AG08396 (cell line): ENCODE measurements at places on chromosomes 12 and 14.

DNA sequence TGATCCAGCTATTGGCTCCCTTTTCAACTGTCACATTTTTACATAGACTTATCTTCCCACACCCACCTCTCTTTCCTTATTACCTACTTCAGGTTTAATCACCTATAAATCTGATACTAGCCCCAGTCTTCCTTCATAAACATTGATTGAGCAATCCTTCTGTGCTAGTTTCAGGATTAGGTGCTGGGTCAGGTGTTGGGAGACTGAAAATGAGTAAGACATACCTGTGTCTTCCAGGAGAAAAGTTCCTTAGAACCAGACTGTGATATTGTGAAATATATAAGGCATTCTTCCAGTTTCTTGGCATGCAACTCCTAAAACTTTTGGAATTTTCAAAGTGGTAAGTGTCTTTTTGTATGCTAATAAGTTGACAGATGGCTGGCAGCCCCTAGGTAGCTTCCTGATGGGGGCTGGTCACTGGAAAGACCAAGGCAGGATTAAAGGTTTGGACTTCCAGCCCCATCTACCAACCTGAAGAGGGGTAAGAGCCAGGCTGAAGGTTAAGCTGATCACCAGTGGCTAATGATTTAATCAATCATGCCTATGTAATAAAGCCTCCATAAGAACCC lies 4.6 kb downstream of the ANO6 start:
- DNase-seq, result no peak

- no peak for DNase-seq
Observed at GRCh38 chr12:334125-334524, 55.0 kb downstream of the KDM5A start.

DNA sequence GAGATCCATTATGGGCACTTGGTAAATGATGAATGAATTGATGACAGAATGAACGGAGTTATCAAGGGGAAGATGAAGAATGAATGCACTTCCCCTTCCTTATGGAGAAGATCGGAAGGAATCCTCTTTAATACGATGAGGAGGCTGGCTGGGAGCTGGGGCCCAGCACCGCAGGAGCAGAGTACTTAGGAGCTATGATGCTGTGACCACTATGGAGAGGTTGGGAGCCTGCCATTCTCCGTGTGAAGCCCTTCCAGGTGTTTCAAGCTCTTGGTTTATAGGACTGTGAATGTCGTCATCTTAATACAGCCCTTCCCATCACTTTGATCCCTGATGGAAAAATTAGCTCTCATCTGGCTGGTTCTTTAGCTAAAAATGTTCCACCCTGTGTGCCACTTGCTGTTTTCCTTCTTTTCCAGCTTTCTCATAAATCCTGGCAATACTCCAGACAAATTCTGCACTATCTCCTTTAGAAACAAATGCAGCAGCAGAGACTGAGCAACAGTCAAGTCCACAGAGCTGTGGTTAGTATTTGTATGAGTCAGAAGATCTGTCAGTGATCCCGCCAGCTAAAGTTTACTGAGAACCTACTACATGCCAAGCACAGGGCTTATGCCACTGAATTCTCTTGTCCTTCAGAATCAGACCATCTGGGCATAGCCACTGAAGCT lies 263.1 kb upstream of the CRY1 start:
- DNase-seq, result peak; percentile 65

- no peak for DNase-seq
Observed at GRCh38 chr12:116427200-116427930, 131.8 kb upstream of the MAP1LC3B2 start.

DNA sequence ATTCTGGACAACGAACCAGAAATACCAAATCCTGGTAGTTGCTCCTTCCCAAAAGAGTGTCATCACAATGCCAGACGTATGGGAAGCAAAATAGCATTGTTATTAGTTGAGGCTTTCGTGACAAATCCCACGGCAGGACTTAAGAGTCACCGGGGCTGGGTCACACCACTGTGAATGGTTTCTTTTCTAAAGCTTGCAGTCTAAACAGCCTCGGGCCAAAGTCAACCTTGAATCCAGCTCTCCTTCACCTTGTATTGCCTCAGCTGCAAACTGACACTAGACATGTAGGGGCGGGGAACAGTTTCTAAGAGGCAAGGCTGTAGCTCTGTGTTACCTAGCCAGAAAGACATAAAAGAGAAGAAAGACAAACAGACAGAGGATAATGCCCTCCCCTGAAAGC lies 734.8 kb downstream of the MED13L start:
- no peak for DNase-seq

- DNase-seq, result no peak
Observed at GRCh38 chr12:116121453-116121871, 156.0 kb downstream of the MED13L start.

GRCh38 chr12:76782526-76782925 lies 18.6 kb downstream of the ZDHHC17 start:
- DNase-seq, result no peak

DNA sequence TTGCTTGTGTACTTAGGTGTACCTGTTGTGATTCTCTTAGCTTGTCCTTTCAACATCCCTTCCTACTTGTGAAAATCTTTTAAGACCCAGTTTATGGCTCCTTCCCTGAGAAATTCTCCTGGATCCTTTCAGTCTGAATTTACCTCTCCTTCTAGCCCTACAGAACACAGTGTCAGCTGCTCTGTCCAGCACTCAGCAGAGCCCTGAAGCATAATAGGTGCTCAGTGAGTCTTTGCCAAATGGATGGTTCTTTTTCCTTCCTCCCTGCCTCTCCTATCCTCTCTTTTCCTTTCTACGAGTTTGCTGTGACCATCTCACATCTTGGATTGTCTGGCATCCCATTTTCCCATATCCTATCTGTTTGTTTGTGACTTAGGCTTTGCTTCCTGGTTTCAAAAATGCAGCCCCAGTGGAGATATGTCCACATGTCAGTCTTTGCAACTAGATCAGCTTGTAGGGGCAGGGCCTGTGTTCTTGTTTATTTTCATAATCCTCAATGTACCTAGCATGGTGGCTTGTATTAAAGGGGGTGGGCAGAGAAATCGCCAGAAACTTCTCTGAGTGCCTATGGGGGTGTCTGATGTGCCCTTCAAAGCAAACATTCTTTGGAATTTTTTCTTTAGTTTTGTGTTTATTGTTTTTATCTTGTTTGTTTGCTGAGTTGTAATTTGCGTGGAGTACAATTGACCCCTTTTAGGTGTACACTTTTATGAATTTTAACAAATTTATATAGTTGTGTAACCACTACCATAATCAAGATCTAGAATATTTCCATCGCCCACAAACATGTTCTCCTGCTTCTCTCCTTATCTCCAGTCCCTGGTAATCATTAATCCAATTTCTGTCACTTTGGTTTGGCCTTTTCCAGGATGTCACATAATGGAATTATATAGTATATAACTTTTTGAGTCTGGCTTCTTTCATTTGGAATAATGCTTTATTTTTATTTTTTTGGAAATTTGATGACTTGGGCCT lies 62.8 kb downstream of the SMOC1 start:
- DNase-seq, result no peak

GRCh38 chr14:60670989-60671388 lies 21.7 kb upstream of the SIX1 start:
- DNase-seq, result no peak

- no peak for DNase-seq
Observed at GRCh38 chr14:105379946-105380345, 18.4 kb upstream of the TEX22 start.

- no peak for DNase-seq
Observed at GRCh38 chr14:96203116-96203515, 1.5 kb upstream of the BDKRB2 start.

GRCh38 chr12:124939079-124939420 lies 24.6 kb upstream of the UBC start:
- peak; percentile 30 for DNase-seq

- peak; percentile 72 for DNase-seq
Observed at GRCh38 chr12:14769969-14770495, 33.2 kb downstream of the WBP11 start.

DNA sequence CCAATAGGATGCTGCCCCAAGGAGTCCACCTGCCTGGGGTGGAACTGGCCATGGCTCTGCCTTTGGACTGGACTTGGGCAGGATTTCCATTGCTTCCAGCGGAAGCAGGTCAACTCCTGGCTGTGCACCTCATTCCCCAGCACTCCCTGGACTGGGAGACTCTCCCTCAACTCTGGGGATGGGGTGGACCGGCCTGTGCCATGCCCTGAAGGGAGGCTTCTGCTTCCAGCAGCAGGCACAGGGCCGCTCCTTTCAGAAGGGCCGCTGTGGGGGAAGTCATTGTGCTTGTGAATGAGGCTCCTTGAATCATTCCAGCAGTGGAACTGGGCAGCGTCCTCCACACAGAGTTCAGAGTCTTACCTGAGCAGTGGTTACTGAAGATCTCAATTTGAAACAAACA lies 23.0 kb downstream of the TCHP start:
- no peak for DNase-seq

DNA sequence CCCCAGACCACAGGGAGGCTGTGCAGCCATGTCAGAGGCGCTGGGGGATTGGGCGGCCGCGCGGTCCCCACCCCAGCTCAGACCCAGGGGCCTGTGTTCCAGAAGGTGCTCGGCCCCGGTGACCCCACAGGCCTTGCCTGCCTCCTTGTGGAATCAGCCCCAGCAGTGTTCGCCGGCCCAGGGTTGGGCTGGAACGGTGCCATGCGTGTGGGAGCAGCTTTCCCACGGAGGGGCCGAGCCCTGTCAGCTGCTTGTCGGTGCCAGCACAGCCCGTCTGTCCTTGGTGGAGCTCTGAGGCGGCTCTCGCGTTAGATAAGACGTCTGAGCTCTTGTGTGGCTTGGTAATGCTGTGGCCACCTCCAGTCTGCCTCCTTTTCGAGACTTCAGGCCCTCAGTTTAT lies 8.5 kb downstream of the ZFYVE21 start:
- DNase-seq, result peak; percentile 64

DNA sequence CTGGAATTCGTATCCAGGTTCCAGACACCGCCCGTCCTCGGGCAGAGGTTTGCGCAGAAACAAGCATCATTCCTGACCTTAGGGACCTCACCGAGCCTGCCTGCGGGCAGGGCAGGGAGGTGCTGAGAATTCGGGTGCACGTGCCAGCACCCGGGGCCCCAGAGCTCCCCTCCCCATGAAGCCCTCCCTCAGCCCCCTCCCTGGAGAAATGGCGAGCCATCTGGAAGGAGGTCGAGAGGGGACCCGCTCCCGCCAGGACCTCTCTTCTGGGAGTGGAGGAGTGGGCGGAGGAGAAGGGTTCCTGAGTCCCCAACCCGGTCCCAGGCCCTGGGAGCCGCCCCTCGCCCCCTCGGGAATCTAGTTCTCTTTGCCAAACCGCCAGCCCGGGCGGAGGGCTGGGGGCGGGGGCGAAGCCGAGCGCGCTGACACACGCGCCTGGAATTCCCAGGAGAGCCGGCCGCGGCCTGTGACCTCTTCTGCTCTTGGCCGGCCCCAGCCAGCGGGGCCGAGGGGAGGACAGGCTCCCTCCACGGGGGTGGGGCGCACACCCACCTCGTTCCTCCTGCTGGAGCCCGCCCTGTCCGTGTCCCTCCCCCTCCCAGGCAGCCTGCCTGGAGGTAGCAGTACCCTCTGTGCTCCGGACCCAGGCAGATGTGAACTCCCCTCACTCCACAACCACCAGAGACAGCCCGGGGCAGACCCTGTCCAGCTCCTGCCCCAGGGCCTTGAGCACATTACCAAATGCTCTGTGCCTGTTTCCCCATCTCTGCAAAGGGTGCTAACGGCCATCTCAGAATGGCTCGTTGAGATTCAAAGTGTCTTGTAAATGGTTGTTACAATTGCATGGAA lies 23.0 kb upstream of the GPR132 start:
- peak; percentile 90 for DNase-seq

GRCh38 chr12:2893007-2893406 lies 2.3 kb downstream of the TULP3 start:
- peak; percentile 45 for DNase-seq

- DNase-seq, result no peak
Observed at GRCh38 chr14:65555358-65555757, 142.8 kb downstream of the FUT8 start.

GRCh38 chr14:70838076-70838475 lies 28.8 kb upstream of the MAP3K9 start:
- DNase-seq, result no peak

DNA sequence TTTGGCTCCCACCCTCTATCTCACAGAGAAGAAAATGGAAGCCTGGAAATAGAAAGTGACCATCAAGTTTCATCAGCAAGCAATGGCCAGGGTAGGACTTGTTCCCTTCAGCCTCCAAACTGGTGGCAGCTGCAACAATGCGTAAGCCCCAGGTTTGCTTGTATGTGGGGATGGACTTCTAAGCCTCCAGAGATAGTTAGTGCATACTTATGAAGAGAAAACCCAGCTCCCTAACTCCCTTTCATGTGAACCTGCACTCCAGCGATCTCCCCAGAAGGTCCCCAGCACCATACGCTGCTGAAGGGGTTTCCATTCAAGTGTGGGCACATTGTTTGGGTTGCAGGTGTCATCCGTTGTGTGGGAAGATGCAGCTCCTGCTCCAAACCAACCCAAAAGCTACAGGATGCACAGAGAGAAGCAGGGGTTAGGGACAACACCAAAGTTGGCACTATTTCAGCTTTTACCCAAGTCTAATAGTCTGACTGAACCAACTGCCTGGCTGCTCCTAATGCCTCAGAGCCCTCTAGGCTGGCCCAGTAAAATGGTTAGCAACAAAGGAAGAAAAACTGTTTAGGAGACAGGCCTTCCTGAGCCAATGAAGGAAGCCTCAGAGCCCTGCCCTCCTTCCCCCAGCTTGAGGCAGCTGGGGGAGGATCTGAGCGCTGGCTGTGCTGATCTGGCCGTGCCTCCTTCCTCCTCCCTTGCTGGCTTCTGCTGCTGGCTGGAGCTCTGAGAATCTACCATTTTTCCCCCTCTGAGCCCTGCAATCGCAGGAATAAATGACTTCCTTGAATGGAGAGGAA lies 12.3 kb downstream of the ZFP36L1 start:
- peak; percentile 64 for DNase-seq

- DNase-seq, result no peak
Observed at GRCh38 chr14:96737881-96738280, 59.3 kb upstream of the VRK1 start.

GRCh38 chr14:93926873-93927799 lies at the start of gene FAM181A:
Gene FAM181A, plus strand, starts transcription at chr14:93927344. Its CDS starts 942 bp downstream, at chr14:93928286.
- DNase-seq, result no peak

- DNase-seq, result no peak
Observed at GRCh38 chr12:113246478-113247122, 25.3 kb downstream of the TPCN1 start.

DNA sequence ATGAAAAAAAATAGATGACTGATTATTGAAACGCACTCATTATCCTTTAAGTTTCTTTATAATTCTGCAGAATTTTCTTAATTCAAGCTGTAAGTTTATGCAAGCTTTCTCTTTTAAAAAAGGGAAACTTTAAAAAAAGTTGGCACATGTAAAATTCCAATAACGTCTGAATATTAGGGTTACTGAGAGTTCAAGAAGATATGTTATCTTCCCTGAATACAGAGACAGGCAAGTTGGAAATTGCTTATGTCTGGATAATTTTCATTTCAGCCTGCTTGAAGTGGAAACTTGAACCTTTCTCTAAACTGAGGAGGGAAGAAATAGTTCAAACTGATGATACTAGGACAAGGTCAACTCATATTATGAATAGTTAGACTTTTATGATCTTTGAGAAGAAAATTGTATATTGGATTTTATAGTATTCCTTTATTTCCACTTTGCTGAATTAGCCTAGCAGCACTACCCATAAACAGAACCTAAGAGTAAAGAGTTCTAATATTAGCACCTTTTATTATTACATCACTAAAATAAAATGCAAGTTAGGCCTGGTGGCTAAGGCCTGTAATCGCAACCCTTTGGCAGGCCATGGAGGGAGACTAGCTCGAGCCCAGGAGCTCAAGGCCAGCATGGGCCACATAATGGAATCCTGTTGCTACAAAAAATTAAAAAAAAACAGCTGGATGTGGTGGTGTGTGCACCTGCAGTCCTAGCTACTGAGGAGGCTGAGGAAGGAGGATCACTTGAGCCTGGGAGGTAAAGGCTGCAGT lies 288.0 kb downstream of the TRHDE start:
- DNase-seq, result no peak
